GM18507 (cell line): ENCODE measurements at places on chromosomes 5 and 9.

DNA sequence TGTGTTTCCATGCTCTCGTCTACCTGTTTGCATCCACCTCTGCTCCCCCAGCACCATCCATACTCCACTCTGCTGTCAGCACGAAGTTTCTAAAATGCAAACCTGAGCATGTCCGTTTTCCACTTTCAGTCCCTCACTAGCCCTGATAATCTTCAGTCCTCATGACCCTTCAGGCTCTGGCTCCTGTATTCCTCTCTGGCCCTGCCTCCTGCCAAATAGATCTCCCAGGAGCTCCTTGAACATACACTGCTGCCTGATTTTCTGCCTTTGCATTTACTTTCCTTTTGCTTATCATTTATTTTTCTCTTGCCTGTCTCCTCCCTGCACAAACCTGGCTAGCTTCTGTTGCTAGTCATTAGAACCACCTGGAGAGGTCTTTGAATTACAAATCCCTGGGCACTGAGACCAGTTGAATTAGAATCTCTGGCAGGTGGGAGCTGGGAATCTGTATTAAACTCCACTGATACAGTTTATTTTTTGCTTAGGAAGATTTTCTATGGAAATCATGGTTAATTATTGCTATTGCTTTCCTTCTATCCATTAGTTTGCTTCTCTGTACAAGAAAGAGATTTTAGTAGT is 18.5 kb downstream of the ARHGEF28 start:
- DNase-seq: no peak

DNA sequence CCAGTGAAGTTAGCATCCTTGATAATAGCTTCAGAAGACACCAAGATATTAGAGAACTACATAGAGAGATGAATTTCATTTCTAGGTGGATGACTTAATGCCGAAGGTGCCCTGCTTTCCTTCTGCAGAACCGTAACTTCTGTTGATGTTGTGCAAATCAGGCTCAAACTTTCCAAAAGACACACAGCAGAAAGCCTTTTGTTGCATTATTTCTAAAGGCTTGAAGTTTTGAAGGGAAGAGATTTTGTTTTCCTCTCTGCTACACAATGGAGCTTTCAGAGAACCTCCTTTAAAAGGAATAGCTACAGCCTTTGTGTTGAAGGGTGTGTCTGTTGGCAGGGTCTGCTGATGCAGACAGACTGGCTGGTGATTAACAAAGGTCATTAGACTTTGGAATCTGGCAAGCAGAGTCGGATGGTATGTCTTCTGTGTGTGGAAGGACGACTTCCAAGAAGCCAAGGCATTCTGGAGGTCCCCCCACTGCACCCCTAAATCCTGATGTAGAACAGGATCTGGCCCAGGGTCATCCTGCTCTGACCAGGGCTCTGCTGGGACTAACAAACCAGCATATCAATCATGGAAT is 57.8 kb downstream of the ZNF462 start:
- DNase-seq: no peak

GRCh38 chr5:160959804-160960203 is 107.8 kb upstream of the ATP10B start:
- no peak for DNase-seq

DNA sequence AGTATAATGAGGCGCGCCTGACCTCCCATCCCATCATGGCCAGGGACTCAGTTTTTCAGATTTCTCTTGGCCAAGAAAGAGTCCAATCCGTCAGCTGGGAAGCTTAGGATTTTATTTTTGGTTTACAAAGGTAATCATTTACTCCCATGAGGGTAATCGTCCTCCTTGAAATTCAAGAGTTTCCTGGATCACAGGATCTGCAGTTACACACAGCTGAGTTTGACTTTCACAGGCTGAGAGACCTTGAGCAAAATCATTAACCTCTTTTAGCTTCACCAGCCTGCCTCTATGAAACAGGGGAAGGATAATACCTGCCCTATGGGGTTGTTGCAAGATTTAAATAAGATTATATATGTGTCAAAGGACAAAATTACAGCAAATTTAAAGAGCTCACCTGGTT is 15.4 kb upstream of the AK3 start:
- DNase-seq: no peak

DNA sequence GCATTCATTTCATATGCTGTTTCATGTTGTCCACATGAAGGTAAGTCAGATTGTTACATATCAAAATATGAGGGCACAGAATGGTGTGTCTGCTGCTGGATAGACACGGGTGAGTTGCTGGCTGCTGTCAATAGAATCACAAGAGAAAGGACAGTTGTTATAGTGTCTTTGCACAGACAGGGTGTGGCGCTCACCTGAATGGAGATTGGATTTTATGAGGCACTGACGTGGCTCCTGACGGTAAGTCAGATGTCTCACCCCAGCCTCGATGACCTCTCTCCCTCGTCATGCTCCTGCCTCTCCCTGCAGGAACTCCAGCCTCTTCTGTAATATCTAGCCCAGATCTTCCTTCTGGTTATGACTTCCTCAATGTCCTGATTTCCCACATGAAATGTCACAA is 75.4 kb upstream of the SELENOP start:
- DNase-seq: no peak

DNA sequence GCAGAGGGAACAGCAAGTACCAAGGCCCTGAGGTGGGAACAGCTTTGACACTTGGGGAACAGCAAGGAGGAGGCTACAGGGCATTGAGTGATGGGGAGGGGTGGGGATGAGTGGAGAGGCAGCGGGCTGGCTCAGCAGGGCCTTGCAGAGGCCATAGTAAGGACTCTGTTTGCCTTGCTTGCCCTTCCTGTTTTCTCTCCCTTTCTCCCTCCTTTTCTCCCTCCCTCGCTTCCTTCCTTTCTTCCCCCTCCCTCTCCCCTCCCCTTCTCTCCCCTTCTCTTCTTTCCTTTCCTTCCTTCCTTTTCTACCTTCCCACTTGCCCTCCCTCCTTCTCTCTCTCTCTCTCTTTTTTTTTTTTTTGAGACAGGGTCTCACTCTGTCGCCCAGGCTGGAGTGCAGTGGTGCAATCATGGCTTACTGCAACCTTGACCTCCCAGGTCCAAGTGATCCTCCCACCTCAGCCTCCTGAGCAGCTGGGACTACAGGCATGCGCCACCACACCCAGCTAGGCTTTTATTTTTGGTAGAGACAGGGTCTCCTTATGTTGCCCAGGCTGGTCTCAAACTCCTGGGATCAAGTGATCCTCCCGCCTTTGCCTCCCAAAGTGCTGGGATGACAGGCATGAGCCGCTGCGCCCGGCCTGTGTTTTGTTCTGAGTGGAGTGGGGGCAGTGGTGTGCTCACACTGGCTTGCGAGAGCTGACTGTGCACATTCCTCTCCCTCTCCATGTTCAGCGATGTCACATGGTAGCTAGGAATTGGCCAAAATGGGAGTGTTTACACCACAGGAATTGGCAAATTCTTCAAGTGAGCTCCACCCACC is 17.1 kb downstream of the IER5L start:
- no peak for DNase-seq
